Naive thymus-derived CD8-positive, alpha-beta T cell (primary cell): ENCODE measurements at places on chromosomes 3 and 15.

DNA sequence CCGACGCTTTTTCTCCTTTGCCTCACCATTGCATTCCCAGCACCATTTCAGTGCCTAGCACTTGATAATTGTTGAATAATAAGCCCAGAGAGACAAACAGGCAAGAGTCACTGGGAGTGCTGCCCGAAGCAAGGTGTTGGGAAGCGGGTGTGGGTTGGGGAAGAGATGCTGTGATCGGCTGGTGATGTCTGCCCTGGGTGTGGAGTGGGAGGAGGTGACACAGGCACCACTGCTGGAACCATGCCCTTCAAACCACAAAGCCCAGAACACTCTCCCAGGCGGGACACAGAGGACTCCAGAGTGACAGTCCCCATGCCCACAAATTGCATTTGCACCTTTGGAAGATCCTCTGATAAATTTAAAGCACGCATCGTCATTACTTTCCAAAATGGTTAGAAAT lies 148.2 kb downstream of the CHSY1 start:
- no peak overlapping the region for H3K4me3 ChIP-seq
- H3K27ac ChIP-seq = no peak overlapping the region
- no peak for DNase-seq
- H3K4me1 ChIP-seq = no peaks in the 10 kb centered on the region
- no peaks in the 10 kb centered on the region for H3K36me3 ChIP-seq
- H3K27me3 ChIP-seq = no peaks in the 10 kb centered on the region

DNA sequence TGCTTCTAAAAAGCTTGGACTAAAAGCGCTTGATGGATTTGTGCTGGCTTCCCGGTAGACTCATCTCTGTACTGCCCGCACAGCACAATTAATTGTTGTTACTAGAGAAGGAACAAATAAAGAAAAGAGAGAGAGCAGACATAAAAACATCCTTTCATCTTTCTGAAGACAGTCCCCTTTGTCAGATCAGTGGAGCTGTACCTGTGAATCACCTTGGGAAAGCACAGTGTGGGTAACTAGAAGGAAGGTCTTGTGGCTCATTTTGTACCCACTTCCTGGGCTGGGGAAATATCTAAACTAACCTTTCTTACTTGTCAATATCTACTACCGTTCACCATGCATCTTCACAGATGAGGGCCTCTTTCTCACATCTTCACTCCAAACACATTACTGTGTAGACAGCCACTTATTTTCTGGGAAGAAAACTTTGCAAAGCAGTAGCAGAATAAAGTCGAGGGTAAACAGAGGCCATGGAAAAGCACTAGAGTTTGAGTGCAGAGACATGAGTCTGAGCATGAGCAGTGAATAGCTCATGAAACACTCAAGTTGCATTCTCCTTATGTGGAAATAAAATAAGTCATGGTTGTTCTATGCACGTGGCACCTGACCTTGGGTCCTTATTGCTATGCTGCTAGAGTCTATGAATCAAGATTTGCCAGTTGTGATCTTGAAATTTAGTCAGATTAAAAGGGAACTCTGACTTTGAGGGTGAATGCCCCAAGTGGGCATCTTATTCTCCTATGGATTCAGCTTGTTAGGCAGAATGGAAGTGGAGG lies 169.3 kb downstream of the LPP start:
- peak overlapping the region; percentile 74 for H3K27ac ChIP-seq
- H3K27me3 ChIP-seq = no peaks in the 10 kb centered on the region
- peak overlapping the region; percentile 64 for H3K4me3 ChIP-seq
- DNase-seq = peak; percentile 55
- peaks cover 14% of the 10 kb centered on the region for H3K36me3 ChIP-seq

DNA sequence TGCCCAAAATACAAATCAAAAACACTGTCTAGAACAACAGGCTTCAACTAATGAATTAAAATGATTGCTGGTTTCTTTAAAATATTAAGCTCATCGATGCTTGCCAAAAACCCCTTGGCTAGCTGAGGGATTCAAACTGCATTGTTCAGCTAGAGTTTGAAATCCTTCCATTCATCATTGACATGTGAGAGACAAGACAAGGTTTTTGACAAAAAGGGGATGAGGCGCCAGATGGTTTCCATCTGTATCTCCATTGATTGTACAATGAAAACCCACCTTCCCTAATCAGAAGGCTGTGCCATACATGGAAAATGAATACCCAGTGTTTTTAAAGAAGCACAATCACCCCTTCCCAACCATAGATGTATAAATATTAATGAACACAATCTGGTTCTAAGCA lies 67.8 kb downstream of the THRB start:
- no peaks in the 10 kb centered on the region for H3K4me1 ChIP-seq
- H3K36me3 ChIP-seq = no peaks in the 10 kb centered on the region
- no peak overlapping the region for H3K4me3 ChIP-seq

DNA sequence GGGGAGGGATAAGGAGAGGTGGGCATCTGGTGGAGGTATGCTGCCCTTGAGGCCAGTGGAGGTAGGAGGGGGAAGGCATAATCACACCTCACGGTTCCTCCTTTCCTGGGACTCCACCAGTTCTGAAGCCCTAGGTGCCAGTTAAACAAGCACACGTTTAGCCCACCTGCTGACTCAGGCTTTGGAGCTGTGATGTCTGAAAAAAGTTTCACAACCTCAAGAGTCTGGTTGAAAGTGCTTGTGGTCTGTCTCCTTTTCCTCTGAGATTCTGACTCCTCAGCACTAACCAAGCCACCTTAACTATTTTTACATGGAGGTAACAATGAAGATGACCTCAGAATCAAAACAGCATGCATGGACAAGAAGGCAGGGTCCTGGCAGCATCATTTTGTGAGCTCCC lies 23.0 kb downstream of the HPS3 start:
- no peak for DNase-seq
- H3K27me3 ChIP-seq = no peaks in the 10 kb centered on the region
- peaks cover 18% of the 10 kb centered on the region for H3K4me1 ChIP-seq
- H3K27ac ChIP-seq = peak overlapping the region; percentile 80
- no peak overlapping the region for H3K4me3 ChIP-seq

DNA sequence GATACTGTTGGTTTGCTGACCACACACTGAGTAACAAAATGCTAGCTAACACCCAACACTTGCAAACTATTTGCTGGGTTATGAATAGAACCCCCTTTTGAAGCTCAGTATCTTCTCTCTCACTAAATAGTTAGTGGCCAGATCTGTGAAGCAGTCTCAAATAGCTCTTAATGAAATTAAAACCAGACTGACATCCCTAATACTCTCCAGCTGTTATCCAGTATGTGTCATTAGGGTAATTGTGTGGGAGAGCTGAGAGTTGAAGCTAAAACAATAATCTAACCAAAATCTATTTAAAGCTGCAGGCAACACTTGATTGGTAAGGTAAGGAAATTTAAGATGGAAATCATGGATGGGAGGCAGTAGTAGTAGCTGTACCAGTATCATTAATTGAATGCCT lies 110.4 kb upstream of the RORA start:
- H3K27ac ChIP-seq = no peak overlapping the region
- H3K4me1 ChIP-seq = no peaks in the 10 kb centered on the region

DNA sequence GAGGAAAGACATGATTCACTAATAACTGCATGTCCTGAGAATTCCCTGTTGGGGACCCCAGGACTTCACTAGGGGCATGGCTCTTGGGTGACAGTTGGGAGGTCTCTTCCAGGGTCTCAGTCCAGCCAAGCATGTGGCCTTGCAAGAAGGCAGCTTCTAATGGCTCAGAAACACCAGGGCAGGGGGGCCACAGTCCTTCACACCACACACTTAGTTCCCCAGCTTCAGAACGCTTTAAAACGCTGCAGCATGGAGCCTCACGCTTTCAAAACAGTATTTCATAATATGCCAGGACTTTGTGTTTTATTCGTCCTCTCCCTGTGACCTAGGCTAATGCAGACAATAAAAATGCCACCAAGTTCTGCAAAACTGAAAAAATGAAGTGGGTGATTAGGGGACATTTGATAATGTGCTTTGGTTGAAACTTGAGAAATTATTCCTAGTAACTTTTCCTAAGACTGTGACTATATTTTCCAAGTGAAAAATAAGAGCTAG lies 48.4 kb upstream of the LIMD1 start:
- no peak for DNase-seq
- H3K4me3 ChIP-seq = no peak overlapping the region
- no peak overlapping the region for H3K27ac ChIP-seq
- no peaks in the 10 kb centered on the region for H3K27me3 ChIP-seq

DNA sequence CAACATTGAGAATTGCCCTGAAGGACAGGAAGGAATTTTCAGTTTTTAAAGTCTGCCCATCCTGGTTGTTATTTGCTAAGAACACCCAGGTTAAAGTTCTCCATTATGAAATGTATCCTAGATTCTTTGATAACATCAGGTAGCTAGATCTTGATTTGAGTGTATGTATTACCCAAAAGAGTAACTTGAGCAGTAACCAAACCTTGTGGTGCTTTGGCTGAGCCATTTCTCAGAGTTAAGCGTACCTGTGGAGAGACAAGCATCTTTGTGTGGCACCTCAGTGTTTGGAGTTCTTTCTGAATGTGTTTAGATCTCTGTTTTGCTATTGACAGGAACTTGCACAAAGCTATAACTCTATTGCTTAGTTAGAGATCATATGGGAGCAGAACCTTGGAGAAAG lies 20.4 kb downstream of the CEP97 start:
- no peaks in the 10 kb centered on the region for H3K27me3 ChIP-seq
- no peaks in the 10 kb centered on the region for H3K4me1 ChIP-seq
- no peak overlapping the region for H3K4me3 ChIP-seq
- no peak overlapping the region for H3K27ac ChIP-seq

DNA sequence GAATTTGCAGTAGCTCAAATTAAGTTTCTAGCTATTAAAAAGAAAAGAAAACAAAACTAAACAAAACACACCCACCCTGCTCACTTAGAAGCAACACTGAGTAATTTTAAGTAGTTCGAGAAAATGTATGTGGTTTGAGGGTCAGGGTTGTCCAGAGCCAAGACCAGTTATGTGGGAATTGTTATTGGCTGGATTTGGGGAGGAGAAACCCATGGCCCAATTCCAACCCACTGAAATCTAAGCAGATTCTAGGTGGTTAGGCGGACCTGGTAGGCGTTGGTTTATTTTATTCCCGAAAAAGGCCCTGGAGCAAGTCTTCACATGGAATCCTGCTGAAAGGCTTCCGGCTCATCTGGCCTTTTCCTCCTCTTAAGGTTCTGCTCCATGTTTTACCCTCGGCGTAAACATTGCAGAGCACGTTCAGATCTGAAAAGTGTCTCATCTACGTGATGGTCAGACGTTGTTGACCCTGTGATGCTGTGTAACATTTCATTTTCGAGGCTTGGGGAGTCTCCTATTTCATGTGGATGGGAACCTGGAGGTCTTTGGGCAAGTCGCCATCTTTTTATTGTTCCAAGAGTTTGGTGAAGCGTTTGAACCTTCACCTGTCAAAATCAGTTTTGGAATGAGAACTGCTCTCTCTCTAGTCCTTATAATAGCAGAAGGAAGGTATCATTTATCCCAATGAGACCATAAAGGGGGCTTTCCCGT lies 64.0 kb downstream of the FLNB start:
- no peaks in the 10 kb centered on the region for H3K27me3 ChIP-seq
- H3K27ac ChIP-seq = no peak overlapping the region
- peaks cover 64% of the 10 kb centered on the region for H3K4me1 ChIP-seq
- no peak overlapping the region for H3K4me3 ChIP-seq
- no peak for DNase-seq
- peaks cover 15% of the 10 kb centered on the region for H3K36me3 ChIP-seq

GRCh38 chr3:195028877-195029606 lies 241.9 kb downstream of the XXYLT1 start:
- no peak overlapping the region for H3K27ac ChIP-seq
- no peaks in the 10 kb centered on the region for H3K36me3 ChIP-seq
- no peak overlapping the region for H3K4me3 ChIP-seq
- no peak for DNase-seq

DNA sequence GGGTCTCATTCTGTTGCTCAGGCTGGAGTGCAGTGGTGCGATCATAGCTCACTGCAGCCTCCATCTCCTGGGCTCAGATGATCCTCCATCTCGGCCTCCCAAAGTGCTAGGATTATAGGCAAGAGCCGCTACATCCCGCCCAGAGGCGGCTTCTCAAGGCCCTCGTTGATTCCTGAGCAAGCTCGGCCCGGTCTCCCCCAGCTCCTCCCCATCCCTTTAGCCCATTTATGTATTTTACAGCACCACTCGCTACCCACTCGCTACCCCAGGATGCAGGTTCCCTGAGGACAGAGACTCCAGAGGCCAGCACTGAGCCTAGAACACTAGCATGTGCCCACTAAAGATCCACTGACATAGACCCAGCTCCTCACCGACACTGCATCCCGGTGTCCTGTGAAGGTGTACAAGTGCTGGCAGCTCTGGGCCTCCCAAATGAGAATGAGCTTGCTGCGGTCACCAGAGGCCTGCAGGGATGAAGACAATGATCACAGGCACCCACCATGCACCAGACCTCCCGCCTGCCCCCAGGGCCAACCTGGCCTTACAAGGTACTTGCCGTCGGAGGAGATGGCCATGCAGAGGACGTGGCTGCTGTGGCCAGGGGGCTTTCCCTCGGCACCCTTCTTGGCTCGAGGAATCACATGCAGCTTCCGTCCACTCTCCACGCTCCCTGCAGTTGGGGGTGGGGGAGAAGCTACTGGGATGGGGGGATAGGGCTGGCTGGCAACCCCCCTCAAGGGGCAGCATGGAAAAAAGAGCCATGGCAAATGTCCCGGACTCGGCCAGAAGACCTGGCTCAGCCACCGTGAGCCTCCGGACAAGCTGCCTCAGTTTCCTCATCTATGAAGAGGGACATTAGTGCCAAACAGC lies 5.6 kb downstream of the RRP9 start:
- no peak for DNase-seq
- peaks cover 28% of the 10 kb centered on the region for H3K4me1 ChIP-seq
- no peak overlapping the region for H3K4me3 ChIP-seq

DNA sequence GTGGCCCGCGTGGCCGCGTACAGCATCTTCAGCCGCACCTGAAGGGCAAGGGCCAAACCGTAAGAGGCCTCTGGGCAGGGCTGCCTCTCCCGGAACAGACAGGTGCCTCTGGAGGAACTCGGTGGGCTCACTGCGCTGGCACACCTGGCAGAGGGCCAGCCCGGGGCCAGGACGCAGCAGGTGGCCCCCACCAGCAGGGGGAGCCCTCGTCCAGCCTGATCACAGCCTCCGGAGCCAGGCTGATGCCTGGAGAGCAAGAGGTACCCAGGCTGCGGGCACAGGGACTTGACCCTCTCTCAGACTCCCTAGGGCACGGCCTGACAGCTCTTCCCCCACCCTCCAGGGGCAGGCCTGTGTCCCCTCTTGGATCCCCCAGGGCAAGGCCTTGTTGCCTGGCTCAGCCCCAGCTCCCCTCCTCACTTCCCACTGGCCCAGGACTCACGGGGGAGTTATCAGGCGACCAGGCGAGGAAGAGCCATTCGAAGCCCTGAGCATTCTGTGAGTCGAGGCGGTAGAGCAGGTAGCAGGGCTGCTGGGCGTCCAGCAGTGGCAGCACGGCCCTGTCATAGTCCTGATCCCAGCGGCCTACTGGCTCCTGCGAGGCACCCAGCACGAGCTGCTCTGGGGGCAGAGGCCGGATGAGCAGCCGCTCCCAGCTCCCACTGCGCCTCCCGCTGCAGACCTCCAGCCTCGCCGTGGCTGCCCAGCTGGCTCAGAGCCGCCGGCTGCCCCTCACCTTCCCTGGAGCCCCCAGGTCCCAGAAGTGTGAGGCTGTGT lies 6.2 kb upstream of the TLR9 start:
- peak; percentile 99 for DNase-seq
- no peaks in the 10 kb centered on the region for H3K27me3 ChIP-seq
- H3K36me3 ChIP-seq = peaks cover 60% of the 10 kb centered on the region
